ENCODE measurements at places on chromosomes 6 and 20.

GRCh38 chr20:23027721-23028120 lies 7.4 kb upstream of the SSTR4 start:
- no peak for DNase-seq

GRCh38 chr6:38688579-38689087 lies 14.3 kb downstream of the GLO1 start:
- DNase-seq = no peak

DNA sequence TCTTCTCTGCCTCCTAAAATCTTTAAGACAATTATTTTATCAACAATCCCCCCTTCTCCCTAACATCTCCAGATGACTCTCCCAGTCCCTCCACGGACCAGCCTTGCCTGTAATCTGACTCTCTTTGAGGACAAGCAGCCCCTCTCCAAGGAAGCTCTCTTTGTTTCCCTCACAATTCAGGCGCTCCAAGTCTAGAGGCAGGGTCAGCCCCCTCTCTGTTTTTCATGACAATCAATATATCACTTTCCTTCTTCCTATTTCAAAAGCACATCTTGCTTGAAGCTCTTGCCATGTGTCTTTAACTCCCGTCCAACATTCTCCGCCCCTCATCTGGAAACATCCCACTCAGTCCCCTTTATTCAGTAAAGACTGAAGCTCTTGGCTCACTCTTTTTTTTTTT lies 393.4 kb upstream of the SULF2 start:
- no peak for DNase-seq

DNA sequence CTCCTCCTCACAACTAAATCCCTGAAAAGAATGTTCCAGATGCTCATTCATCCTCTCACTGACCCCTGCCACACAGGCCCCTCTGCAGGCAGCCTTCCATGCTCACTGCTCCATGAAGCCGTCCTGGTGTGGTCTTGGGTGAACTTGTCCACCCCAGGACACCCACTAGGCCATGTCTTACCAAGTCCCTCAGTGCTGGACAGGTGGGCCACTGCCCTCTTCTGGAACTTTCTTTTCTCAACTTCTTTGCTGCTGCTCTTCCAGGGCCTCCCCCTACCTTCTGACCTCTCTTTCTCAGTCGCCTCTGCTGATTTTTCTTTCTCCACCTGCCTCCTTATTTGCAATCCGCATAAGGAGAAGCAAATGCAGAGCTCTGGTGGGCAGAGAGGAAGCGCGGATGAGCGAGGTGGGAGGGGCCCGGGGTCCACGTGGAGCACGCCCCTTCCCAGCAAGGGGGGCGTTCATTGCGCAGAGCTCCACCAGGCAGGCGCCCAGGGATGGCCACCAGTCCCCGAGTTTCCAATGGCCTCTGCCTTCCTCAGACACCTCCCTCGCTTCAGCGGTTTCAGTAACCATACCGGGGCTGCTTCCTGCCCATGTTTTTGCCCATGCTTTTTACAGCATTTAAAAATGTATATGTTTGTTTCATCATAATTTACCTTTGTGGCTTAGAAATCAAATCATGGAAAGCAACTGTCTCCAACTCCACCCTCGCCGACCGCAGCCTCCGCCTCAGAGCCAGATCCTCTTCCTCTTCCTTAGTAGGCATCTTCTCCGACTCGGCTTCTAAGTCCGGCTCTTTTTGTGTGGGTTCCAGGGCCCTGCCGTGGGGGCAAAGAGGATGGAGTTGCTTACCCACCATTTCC lies 129.6 kb downstream of the ZDHHC14 start:
- no peak for DNase-seq

DNA sequence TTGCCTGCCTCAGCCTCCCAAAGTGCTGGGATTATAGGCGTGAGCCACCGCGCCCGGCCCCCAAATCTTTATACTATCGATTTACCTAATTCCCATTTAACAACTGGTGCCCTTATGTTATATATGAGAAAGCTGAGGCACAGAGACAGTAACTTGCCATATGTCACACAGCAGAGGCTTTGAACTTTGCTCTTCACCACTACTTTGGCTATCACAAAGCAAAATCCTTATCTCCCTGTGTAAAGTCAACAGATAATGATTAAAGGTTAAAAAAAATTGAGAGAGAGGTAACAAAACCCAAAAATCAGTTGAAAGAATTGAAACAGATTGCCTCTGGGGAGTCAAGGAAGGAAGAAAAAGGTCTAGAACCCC lies 22.3 kb downstream of the ILRUN start:
- DNase-seq = no peak

DNA sequence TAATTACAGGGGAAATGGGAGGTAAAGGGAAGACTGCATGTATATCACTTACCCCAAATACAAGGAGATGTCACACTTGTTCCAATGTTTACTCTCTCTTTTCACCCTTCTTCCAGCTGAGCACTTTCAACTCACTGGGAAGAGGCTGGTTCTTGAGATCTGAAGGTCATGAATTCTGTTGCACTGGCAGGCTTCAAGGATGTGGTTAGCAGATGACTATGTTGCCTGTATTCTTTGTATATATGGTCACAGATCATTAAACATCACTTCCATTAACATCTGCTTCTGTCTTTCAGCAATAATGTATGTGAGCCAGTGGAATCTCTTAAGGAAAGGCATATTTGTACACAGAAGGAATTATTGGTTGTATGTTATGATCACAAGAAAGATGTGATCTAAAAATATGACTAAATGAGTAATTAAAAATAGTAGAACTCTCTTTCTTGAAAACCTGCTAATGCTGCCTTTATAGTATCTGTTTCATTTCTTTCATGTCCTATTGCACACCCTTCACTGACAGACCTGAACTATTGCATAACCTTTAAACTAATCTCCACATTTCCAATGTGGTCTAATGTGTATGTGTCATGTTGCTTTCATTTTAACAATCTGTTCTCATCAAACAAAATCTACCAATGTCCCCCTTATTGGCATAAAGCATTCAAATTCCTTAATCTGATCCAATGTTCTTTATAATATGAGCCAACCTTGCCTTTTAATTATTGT lies 131.4 kb upstream of the EPHA7 start:
- DNase-seq = no peak

GRCh38 chr6:41455818-41456217 lies 90.4 kb upstream of the FOXP4 start:
- DNase-seq = no peak

DNA sequence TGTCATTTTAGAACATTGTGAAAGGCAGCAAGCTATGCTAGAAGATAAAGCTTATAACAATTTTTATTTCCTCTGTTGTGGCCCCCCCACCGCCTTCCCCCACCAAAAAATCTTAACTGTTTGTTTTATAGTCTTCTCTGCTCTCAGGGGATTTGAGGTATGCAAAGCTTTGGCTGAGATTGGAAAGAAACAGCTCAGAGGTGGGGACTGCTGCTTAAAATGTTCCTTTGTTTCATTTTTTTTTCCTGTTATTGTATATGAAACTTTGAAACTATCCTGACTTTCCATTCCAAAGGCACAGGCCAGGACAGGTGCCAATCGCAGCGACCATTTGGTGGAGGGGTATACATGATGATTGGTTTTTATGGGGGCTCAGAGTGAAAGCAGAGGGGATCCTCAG lies 114.7 kb upstream of the PHACTR1 start:
- DNase-seq = no peak

DNA sequence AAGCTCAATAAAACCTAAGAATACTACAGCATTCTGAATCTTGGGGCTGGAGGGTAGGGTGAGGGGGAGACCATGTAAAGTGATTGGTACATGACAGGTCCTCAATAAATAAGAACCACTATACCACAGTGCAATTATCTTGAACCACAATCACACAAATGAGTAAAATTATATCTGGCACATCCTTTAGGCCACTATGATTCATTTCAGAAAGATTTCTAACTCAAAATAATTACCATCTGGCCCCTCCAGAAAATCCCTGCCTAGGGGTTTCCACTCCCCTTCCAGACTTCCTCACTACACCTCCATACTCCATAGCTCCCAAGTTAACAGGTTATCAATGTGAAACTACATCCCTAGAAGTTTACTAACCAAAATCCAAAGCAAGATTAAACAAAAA lies 19.7 kb downstream of the AKIRIN2 start:
- DNase-seq = no peak

DNA sequence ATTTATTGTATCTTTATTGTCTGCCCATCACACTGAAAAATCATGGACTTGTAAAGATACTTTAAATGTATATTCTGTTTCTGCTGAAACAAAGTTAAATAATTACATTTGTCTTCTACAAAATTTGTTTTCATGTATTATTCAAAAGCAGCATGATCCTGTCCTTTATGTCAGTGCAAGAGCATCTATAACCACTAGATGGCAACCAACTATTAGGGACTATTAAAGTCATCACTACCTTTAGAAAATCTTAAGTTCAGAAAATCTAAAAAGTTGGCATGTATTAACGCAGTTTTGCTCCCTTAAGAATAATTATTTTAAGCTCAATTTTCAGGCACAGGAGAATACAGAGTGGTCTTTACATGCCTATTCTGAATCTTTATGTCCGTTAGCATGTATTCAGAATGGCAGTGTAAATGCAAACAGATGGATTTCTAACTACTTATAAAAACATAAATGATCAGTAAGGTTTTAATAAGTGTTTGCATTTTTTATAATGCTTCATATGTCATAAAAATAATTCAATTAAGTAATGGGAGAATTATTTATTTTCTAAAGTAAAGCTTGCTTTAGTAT lies 17.8 kb downstream of the TMEM30A start:
- no peak for DNase-seq

GRCh38 chr6:163185744-163186143 lies 228.8 kb upstream of the QKI start:
- DNase-seq = no peak

GRCh38 chr6:105522626-105523322 lies 119.9 kb upstream of the PREP start:
- no peak for DNase-seq

DNA sequence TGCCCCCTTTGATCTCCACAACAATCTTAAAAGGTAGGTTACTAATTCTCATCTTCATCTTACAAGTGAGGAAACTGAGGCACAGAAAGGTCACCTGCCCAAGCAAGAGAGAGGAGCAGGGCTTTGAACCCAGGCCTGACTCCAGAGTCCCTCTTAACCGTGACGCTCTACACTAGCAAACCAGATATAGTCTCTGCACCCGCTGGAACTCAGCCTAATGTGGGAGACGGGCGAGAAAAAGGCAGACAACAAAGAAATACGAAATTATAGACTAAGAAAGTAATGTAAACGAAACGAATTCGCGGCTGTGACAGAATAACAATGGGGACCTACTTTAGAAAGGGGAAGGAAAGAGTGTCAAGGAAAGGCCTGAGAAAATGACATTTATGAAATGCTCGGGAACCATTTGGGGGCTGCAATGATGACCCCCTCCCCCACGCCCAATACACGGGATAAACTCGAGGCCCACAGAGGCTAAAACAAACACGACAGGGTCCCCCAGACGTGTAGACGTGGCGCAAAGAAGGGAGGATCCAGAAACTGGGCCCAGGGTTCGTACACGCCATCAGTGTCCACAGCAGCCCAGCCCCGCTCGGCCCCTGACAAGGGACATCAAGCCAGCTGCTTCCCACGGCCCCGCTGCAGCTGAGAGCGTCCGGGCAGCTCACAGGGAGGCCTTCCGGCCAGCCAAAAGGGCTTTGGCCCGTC lies 637 bp downstream of the TRPC4AP start:
- no peak for DNase-seq

GRCh38 chr20:41287327-41287726 lies 30.2 kb downstream of the ZHX3 start:
- DNase-seq = no peak

- no peak for DNase-seq
Observed at GRCh38 chr6:135105710-135106109, 51.1 kb upstream of the HBS1L start.

DNA sequence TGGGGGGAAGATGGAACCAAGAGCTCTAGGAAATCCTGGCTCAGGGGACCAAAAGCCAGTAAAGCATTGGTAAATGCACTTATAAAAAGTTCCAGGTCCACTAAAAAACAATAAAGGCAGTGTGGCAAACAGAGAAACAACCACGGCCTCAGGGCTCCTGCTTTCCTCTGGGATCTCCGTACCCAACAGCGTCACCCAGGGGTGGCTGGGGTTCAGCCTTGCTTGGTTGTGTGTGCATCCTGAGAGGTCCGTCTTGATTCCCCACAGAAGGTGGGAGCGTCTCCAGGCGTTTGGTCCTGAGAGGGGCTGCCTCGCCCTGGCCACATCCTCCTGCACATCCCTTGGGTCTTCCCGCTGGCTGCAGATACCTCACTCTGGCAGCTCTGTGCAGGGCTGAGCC lies 60.6 kb downstream of the SMOC2 start:
- no peak for DNase-seq

- no peak for DNase-seq
Observed at GRCh38 chr6:155645325-155645724, 189.7 kb upstream of the NOX3 start.

- no peak for DNase-seq
Observed at GRCh38 chr20:5696011-5696559, 54.1 kb upstream of the SHLD1 start.

DNA sequence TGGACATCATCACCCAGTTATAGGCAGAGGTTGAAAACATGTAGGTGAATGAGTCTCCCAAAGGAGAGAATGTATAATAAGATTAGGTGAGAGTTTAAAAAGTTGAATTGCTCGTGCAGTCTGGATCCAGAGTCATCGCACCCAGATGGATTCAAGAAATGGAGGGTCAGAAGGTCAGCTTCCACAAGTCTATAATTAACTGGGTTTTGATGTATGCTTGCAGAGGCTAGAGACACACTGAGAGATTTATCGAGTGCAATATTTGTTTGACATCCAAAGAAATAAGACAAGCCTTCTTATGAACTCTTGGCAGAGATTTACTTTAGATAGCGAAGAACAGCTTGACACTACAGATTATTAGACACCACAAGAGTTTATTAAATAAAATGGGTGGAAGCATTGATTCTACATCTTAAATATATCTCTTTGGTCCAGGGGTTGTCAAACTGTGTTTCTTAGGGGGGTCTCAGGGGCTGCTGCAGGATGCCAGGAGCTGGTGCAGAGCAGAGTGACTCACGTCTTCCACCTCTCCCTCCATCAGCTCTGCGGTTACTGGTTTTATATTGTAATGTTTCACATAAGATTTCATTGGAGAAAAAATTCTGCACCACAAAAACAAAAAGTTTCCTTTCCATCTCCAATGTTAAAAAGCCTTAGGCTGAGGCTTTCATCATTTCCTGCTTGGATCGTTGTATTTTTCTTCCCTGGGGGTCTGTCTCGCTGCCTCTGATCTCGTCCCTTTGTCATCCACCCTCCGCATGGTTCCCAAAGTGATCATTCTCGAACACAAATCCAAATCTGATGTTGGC lies 176.2 kb upstream of the AHI1 start:
- DNase-seq = no peak

DNA sequence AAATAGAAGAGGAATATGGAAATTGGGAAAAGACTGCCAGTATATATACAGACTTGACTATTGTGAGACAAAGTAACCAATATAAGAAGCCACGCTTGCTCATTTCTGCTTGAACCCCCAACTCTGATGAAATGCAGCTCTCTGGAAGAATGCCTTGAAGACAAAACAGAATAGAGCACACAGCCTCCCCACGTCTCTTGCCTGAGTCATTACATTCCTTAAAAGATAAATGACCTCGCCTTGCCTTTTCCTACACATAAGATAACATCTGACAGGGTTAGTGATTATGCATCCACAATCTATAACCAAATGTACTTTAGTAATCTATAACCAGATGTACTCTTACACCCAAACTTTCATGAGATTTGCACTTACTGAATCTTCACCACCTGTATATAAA lies 141.1 kb upstream of the EEF1E1 start:
- DNase-seq = no peak

- no peak for DNase-seq
Observed at GRCh38 chr6:135707426-135707825, 144.1 kb upstream of the PDE7B start.

- DNase-seq = no peak
Observed at GRCh38 chr6:158960026-158960425, 40.0 kb downstream of the RSPH3 start.
